ENCODE measurements at places on chromosomes 3 and 15. TPM values are rescaled to one million over a fixed set of nuclear protein-coding genes. Genes with fewer than 3 reads are reported as not detected.

- DNase-seq, result peak; percentile 60
Observed at GRCh38 chr3:179750720-179751328, 98.0 kb downstream of the USP13 start.

DNA sequence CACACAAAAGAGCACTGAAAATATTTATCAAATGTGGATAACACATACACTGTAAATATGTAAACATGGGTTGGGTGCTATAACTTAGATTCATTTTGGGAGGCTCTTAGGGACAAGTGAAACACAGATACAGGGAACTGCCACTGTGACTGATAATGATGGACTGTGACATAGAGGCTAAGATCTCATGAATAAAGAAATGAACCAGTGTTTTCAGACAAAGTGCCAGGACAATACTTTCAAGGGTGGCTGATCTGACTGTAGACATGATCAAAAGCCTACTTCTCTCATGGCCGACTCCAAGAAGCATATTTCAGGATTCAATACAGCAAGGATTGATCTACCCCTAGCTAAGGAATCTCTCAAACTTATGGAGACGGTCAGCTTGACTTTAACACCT lies 353.8 kb downstream of the FGF12 start:
- DNase-seq, result no peak

GRCh38 chr15:81548365-81549130 lies 174.5 kb upstream of the TMC3 start:
- DNase-seq, result peak; percentile 40

WNT5A gene
- 21.8 TPM for total RNA-seq

DNA sequence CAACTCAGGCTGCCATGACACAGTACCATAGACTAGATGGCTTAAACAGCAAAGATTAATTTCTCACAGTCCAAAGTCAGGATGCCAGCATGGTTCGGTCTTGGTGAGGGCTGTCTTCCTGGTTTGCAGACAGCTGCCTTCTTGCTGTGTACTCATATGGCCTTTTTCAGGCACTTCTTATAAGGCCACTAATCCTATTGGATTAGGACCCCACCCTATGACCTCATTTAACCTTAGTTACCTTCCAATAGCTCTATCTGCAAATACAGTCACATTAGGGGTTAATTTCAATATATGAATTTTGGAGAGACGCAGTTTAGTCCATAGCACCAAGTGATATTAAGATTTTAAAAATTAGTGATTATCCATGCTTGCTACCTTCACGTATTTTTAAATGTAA lies 297.8 kb downstream of the WDR72 start:
- DNase-seq, result no peak

DNA sequence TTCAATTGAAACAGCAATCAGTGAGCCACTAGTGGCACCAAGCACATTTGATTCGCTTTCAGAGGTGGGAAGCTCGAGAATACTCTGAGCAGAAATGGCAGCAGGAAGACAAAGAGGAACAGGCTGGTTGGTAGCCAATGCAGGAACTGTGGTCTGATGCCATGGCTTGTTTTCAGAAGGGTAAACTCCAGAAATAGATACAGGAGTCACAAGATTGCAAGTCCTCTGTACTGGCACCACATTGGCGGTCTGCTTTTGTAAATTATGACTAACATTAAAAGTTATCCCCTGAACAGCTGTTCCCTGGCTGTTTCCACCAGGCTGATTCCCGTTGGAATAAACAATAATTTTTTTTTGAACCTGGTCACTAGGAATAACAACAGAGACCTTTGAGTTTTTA lies 35.5 kb downstream of the USF3 start:
- DNase-seq, result no peak

DNA sequence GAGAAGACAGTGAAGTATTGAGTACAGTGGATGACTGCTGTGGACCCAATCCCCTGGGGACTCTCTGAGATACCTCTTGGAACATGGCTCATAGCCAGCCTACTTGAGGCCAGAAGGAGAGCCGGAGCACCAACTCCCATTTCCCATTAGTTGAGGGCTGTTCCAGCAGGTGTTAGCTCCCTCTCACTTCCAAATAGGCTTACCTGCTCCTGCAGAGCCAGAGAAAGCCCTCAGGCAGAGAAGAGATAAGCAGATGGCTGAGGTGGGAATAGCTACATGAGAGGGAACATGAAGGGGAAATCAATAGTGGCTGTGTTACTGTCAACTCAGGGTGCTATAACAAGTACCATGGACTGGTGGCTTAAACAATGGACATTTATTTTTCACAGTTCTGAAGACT lies 4.6 kb upstream of the CCK start:
- no peak for DNase-seq

DNA sequence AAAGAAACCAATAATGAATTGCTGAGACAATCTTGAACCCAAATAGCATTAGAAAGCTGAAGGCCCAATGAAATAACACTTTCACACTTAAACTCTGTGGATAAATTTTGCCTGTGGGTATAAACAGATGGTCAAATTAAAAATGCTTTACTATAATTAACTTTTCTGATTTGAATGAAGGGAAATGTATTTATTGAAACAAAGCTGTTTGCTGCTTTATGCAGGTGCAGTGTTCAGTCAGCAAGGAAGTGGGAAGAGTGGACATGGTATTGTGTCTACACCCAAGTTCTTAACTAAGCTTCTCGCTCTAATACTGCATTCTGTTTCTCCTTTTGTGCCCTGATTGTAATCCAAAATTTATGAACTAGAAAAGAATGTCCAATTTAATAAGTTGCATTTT lies 31.8 kb downstream of the NME9 start:
- DNase-seq, result no peak

DNA sequence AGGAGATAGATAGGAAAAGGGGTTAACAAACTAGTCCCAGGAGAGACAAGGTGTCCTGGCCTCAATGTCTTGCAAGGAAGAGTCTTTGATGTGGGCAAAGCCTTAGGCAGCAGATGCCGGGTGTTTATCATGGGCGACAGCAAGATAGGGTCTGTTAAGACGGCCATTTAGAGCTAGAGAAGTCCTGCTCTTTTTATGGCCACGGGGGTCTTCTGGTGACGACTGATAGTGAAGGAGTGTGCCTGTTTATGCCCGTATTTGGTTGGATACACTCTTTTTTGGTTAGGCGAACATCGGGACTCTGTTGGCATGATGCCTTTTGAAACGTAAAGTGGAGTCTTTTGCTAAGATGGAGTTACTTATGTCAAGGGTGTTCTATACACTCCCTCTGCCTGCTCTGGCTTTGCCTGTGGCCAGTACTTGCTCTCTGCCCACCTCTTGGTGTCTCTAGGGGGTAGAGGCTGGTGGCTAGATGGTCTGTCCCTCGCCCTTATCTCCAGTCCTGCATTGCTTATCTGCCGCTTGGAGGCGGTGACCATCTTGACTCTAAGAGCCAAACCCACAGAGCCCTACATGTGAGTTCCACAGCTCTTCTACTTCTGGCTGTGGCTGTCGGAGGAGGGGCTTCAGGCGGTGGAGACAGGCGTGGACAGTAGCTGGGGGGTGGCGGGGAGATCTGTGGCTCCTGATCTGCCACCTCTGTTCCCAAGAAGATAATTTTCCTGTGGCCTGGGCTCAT lies 55.8 kb upstream of the ZBTB38 start:
- DNase-seq, result no peak

MUSTN1 gene
- total RNA-seq, result 0.66 TPM

CCDC80 gene
- total RNA-seq, result 17.0 TPM

GRCh38 chr3:139095803-139096466 lies 51.2 kb upstream of the PRR23C start:
- no peak for DNase-seq

GOLGA8T gene
- not detected for total RNA-seq

CAPN3 gene
- total RNA-seq, result 0.40 TPM

GRCh38 chr3:147963711-147964110 lies 554.5 kb downstream of the ZIC1 start:
- DNase-seq, result no peak

MASP1 gene
- total RNA-seq, result 0.07 TPM

GRCh38 chr15:57377478-57377847 lies 1.2 kb downstream of the CGNL1 start:
- peak; percentile 50 for DNase-seq

DNA sequence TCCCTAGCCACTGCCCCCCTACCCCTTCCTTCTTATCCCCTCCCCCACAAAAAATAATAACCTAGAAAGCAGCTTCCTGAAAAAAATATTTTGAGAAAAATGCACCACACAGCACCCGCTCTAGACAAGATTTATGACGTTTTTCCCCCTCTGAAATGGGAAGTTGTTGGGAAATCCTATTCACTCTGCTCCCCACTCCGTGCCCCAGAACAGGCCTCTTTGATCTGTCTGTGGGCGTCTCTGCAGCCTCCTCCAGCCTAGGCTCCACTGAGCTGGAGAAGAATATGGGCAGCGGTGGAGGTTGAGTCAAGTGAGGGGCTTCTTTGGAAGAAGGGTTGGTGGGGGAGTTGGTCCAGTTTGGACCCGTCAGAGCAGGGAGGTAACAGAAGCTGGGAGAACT lies 28.5 kb upstream of the POLG start:
- DNase-seq, result no peak

GRCh38 chr3:189490337-189490736 lies 140.9 kb upstream of the TP63 start:
- peak; percentile 42 for DNase-seq

- no peak for DNase-seq
Observed at GRCh38 chr3:160136421-160136820, 88.8 kb upstream of the C3orf80 start.

DNA sequence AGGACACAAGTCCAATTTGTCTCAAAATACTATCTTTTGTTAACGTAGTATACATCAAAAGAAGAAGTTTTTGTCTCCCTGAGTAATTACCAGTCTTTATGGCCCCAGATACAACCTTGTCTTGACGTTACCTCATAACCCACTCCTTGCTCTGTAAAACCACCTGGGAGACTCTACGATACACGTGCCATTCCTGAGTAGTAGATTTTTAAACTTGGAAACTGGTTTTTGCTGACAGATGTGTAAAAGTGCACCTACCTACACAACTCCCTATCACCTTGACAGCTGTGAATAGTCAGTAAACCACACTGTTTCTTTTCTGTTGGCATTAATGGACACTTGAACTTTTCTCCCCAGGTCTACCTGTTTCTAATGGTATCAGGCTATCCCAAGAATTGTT lies 51.7 kb upstream of the RARB start:
- DNase-seq, result no peak

DNA sequence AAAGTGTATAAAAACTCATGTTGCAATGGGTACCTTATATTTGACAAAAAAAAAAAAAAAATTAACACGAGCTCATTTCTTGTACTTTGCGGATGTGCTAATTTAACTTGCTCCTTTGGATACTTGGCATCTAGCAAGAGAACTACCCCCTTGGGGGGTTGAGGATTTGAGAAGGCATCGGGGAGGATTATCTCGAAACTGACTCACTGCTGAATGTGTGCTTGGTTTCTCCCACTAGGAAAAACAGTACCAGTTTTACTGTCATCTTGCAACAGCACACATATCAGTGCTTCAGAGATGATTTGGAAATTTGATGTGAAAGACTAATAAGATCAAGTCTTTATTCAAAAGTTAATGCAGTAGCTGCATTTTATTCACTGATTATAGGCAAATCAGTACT lies 891 bp downstream of the EXOG start:
- peak; percentile 25 for DNase-seq

TYRO3 gene
- total RNA-seq, result 23.5 TPM

- DNase-seq, result no peak
Observed at GRCh38 chr3:45704301-45704943, 15.2 kb downstream of the SACM1L start.

DNA sequence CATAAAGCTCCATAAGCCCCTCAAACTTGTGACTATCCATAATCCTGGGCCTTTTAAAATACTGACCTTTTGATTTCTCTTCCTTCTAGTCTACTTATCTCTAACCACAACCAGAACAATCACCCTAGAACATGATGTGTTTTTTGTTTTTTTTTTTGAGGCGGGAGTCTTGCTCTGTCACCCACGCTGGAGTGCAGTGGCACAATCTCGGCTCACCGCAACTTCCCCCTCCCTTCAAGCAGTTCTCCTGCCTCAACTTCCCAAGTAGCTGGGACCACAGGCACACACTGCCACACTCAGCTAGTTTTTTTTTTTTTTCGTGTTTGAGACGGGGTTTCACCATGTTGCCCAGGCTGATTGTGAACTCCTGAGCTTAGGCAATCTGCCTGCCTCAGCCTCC lies 25.1 kb downstream of the VPS39 start:
- DNase-seq, result no peak

A4GNT gene
- not detected for total RNA-seq

NEDD4 gene
- total RNA-seq, result 7.5 TPM

GRCh38 chr15:41462084-41462795 lies 31.4 kb upstream of the ITPKA start:
- DNase-seq, result no peak
